ENCODE measurements at places on chromosomes 12 and 14. TPM values are rescaled to one million over a fixed set of nuclear protein-coding genes. Genes with fewer than 3 reads are reported as not detected.

- DNase-seq = no peak
Observed at GRCh38 chr14:66539034-66539433, 31.1 kb downstream of the GPHN start.

DNA sequence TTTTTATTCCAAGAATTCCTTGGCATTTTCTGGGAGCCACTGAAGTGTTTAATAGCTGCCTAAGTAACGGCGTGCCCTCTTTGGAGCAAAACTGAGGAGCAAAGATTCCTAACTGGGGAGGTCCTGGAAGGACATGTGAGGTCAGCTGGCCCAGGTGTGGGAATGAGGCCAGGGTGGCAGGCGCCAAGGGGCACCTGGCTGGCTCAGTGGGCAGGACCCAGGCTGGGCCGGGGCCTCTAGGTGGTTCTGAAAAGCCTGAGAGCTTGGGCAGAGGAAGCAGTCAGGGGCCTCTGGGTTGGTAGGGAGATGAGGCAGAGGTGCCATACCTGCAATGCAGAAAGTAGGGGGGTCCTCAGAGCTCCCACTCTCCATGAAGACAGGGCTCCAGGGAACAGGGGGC, 27.1 kb upstream of the DIO3 start:
- no peak for DNase-seq

DNA sequence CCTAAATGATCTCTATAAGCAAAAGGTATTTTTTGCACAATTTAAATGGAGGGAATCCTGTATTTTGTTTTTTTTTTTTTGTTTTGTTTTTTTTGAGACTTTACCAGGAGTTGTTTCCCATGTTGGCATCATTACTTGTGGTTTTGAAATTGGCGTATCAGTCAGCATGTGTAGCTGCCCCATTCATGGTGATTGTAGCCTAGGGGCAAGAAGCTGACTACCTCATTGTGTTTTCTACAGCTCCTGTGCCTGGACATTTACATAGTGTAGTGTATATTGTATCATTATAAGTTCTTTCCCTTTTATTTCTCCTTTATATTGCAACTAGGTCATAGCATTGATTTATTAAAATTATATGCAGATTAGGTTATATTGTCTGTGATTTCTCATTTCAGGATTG, 24.5 kb downstream of the SAMD4A start:
- no peak for DNase-seq

The PNMA1 gene
- 64.8 TPM for total RNA-seq

DNA sequence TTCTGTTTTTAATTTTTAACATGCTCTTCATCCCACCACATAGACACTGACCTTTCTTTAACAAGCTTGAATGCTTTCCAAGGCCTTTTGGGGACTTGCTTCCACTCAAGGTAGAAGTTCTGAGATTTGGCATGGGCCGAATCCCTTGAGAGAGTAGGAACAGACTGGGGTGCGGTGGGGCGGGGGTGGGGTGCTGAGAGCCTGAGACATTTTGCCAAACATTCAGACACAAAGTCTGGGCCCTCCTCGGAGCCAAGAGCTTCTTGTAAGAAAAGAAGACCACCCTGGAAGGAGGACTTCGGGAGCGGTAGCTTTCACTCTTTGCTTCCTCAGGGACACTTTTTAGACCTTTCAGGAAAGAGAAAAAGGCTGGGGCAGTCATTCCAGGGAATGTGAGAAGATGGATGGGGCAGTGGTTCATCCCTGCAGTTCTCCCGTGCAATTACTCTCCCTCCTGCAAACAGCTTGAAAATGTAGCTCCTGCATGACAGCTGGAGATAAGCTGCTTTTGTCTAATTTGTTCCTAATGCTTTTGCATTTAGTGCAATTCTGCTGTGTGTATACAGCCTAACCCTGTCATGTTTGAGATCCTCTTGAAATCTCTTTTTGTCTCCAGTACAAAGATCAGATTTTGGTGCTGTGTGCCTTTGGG, 16.3 kb upstream of the MYO1H start:
- no peak for DNase-seq

The FGF23 gene
- 0.10 TPM for total RNA-seq

The TDG gene
- 40.1 TPM for total RNA-seq

DNA sequence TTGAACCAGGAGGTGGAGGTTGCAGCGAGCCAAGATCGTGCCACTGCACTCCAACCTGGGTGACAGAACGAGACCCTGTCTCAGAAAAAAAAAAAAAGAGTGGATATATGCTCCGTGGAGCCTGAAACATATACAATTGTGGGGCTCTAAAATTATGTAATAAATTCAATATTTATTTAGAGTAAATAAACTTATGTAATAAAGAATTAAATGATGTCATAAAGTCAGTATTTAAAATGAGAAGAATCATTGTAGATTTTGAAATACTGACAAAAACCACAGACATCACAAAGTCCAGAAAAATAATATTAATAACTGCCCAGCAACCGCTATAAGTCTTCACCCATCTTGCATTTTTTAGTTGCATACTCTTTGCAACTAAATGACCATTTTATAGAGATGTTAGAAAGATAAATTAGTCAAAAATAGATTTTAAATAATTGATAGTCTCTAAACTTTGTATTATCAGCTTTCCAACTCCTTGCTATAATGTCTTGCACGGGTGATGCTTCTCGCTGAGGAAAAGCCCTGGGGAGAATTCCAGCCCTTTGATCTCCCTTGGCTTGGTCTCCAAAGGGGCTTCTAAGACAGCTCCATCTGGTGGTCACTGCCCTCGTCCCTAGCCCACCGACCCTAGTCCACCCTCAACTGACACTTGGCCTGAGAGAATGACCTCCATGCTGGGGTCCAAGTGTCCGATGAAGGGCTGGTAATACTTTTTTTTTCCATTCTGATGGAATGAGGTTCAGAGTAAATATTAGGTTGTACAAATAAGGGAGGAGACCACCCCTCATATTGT, 7.9 kb upstream of the TMBIM6 start:
- no peak for DNase-seq

The ATF7 gene
- total RNA-seq = 28.5 TPM
